ENCODE measurements at places on chromosomes 3 and 15.
A peak's percentile ranks its signal among the peaks of the same experiment; 100 is the strongest.

DNA sequence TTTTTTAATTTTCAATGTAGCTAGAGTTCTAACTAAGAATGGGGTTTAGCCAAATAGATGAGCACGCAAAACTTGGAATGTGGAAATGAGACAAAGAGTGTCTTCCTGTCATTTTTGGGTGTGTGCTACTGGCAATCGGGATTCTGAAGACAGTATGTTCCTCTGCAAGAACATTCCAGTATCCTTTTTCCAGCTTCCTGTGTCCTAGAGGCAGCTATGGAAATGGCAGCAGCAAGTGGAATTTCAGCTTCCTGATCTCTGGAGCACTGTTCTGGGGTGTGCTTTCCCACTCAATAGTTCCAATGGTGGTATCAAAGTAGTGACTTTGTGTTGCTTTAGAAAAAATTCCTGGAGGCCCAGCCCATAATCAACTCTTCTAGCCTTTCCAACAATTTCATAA, 642.9 kb upstream of the KCNMB2 start:
- no peak for DNase-seq

DNA sequence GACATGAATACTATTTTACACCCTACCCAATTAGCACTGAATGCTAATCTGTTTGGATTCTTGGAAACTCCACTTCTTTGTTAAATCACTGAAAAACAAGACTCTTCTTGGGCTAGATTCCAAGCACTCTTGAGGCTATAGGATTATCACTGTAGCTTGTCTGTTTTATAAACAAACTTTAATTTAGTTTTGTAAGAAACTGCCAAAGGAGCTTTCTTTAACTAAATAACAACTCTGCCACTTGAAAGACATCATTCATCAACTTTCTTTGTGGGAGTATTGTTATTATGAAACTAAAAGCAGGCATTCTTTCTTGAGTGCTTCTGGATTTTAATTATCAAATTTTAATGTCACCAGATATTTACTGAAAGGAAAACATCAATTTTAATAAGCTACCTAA, 24.1 kb downstream of the CBLB start:
- no peak for DNase-seq

DNA sequence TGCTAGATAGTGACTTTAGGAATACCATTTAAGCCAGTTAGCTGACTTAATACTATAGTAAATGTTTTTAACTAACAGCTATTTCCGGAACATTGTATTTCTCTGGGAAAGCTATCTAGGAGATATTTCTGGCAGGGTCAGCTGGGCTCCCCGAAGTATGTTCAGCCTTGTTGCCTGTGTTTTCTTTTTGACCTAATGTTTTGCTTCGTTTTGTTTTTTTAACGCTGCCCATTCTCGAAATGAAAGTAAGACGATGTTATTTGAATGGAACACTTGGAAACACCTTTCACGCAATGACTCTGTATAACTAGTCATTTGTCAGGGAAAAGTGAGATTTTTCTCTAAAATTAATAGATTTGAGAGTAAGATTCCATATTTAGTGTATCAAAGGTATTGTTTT, 702.9 kb upstream of the NAALADL2 start:
- DNase-seq: no peak

DNA sequence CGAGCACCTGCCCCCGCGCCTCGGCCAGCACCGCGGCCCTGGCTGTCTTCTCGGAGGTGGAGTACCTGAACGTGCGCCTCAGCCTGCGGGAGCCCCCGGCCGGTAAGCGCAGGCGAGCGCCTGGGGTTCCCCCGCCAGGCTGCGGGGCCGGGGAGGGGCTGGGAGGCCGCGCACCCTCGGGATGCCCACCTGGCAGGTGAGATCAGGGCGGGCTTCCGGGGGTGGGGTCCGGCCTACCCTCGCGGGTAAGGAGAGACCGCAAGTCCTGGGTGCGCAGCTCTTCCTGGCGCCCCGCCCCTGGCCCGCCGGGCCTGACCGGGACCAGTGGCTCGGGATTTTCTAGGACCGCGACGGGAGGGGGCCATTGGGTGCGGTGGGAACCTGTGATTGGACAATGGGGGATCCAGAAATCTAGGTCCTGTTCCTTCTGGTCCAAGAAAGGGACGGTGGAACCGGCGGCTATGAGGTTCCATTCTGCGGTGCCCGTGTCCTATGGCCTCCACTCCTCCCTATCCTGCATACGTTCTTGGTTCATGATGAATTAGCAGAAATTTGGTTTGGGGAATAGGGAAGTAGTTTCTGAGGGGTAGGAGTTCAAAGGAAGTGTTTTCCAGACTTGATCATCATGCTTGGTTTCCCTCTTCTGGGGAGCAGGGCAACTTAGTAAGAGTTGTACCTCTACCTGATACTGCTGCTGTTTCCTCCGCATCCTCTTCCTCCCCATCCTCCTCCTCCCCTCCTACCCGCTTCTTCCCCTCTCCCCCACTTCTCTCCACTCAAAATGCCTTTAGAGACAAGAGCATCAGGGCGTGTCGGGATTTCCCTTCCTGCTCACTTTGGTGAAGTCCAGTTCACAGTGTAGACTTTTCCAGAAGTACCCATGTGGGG, 808 bp downstream of the ARRDC4 start:
- peak; percentile 13 for DNase-seq

GRCh38 chr3:131591394-131592014, 88.7 kb upstream of the MRPL3 start:
- DNase-seq: no peak

GRCh38 chr15:49669288-49669687, 48.4 kb downstream of the DTWD1 start:
- no peak for DNase-seq

GRCh38 chr3:112013784-112014143, 15.0 kb downstream of the TAGLN3 start:
- no peak for DNase-seq

GRCh38 chr3:136171097-136171542, 25.0 kb downstream of the MSL2 start:
- no peak for DNase-seq

GRCh38 chr15:22949074-22949547, 31.1 kb downstream of the CYFIP1 start:
- DNase-seq: no peak

- DNase-seq: no peak
These were observed 364.3 kb upstream of the BCHE start for GRCh38 chr3:166201476-166201875.

All from CD8-positive, alpha-beta T cell (primary cell).